HepG2 (cell line): ENCODE measurements at places on chromosomes 13 and 19. TPM values are rescaled to one million over a fixed set of nuclear protein-coding genes. Genes with fewer than 3 reads are reported as not detected.

SIGLEC5 gene
- total RNA-seq: not detected in 2 replicates

- H3K36me3 ChIP-seq: no peaks in the 10 kb centered on the region
- no peaks in the 10 kb centered on the region for H3K4me1 ChIP-seq
- H3K4me3 ChIP-seq: no peak overlapping the region
- H3K27me3 ChIP-seq: no peaks in the 10 kb centered on the region
Measured at GRCh38 chr19:54805665-54806515, 2.5 kb downstream of the KIR2DL4 start.

DNA sequence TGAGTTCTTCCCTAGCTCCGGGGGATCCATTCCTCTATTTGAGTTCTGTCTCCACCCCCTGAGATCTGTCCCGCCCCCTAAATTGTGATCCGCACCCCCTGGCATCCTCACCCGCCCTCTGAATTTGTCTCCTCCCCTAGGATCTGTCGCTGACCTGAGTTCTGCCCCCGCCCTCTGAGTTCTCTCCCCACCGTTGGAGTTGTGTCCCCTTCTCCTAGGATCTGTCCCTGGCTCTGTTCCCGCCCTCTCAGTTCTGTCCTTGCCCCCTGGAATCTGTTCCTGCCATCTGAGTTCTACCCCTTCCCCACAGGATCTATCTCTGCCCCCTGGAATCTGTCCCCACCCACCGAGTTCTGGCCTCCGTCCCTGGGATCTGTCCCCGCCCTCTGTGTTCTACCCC is 1.0 kb upstream of the SLC17A7 start:
- no peak overlapping the region for H3K27ac ChIP-seq
- peaks cover 49% of the 10 kb centered on the region for H3K27me3 ChIP-seq
- peaks cover 27% of the 10 kb centered on the region for H3K4me1 ChIP-seq

DNA sequence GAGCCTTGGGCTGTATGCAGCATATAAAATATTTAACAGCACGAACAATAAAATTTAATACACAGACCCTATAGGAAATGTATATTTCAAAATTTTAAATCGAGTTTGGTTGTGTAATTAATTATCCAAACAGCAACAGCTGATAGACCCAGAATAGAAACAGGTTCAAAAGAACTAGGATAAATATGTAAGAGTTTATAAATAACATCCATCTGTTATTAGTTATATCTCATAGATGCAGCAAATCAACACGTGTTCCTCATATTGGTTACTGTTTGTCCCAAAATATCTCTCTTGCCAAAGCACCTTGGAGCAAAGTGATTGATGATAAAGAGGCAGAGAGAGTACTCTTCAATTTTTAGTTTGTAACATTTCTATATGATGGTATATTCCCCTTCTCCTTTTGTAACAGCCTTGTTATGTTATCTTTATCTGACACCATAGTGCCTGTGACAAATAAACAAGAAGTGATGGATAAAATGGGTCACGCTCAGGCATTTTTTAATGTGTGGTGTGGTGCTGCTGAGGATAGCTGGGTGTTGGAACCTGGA is 260.6 kb upstream of the NBEA start:
- peaks cover 6% of the 10 kb centered on the region; the same call in 1 of the 2 replicates for H3K4me1 ChIP-seq
- H3K36me3 ChIP-seq: no peaks in the 10 kb centered on the region
- no peak overlapping the region for H3K27ac ChIP-seq
- no peak overlapping the region for H3K4me3 ChIP-seq
- DNase-seq: no peak

- H3K27me3 ChIP-seq: no peaks in the 10 kb centered on the region
- H3K4me1 ChIP-seq: peaks cover 54% of the 10 kb centered on the region
- no peak for DNase-seq
- H3K27ac ChIP-seq: no peak overlapping the region
- H3K4me3 ChIP-seq: no peak overlapping the region
Measured at GRCh38 chr19:5832061-5832460, 7.4 kb downstream of the FUT6 start.

DNA sequence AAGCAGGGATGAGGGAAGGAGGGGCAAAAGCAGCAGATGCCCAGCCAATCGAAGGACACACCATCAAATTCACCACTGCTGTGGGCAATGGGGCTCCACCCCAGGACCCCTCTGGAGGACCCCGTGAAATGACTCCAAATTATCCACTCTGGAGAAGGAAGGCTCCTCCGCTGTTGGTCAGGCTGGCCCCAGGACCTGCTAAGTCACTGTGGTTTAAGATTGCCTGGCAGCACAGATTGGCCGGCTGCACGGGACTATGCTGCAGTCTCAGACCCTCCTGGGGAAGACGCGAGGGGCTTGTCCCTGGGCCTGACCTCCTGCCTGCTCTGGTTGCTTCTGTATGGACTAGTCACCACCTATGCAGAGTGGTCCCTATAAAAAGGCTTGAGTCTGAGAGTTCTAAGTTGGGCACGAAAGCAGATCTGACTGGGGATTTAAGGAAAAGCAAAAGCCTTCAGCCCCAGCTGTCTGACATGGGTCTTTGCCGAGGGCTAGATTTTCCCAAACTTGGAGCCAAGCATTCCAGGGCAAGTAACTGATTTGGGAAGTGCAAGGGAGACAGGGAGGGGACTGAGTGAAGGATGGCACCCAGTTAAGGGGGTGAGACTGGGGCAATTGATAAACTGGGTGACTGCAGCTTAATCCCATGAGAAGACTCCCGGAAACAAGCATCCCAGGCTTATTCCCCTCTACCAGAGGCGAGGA is 91.7 kb downstream of the TSHZ3 start:
- H3K4me1 ChIP-seq: no peaks in the 10 kb centered on the region
- H3K27ac ChIP-seq: no peak overlapping the region
- H3K27me3 ChIP-seq: no peaks in the 10 kb centered on the region

LCP1 gene
- total RNA-seq: 1.6 and 2.1 TPM in 2 replicates

- H3K27me3 ChIP-seq: no peaks in the 10 kb centered on the region
- H3K4me1 ChIP-seq: no peaks in the 10 kb centered on the region
- peak; percentile 43 for DNase-seq
Measured at GRCh38 chr13:87274209-87274819, 396.9 kb upstream of the SLITRK5 start.

- H3K4me3 ChIP-seq: no peak overlapping the region
- H3K36me3 ChIP-seq: peaks cover 18% of the 10 kb centered on the region; the same call in 2 of the 3 replicates
- H3K4me1 ChIP-seq: no peaks in the 10 kb centered on the region
- H3K27me3 ChIP-seq: no peaks in the 10 kb centered on the region
- DNase-seq: no peak
Measured at GRCh38 chr19:16234552-16235445, 37.1 kb downstream of the AP1M1 start.

CBY2 gene
- not detected in 2 replicates for total RNA-seq

DNA sequence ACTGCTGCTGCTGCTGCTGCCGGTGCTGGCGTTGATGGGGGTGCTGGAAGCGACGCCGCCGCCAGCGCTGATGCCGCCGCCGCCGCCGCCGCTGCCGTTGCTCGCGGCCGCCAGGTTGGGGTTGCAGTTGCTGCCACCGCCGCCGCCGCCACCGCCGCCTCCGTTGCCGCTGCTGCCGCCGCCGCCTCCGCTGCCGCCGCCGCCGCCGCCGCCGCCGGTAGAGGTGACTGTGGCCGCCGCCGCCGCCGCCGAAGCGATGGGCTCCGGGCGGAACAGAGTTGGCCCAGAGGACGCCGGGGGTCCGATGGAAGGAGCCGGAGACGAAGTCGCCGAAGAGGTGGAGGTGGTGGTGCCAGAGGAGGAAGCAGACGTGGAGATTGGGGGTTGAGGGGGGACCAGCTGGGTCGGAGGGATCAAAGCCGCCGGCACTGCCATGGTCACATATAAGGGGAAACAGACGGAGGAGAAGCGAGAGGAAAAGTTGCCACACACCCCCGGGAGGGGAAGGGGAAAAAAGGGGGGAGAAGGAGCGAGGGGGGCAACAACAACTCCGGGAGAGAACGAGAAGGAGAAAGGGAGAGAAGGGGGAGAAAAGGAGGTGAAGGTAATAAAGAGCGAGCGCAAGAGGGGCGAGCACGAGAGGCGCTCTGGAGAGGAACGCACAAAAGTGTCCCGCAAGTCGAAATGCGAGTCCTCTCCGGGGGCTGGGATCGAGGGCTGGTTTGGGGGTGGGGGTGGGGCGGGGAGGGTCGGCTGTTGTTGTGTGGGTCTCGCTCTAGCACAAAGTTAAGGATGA is 471 bp downstream of the DACH1 start:
- H3K4me3 ChIP-seq: peak overlapping the region; percentile 58
- no peak for DNase-seq
- 0 out of 2 replicates have a peak, but pooled peaks cover 4% of the 10 kb centered on the region for H3K4me1 ChIP-seq
- no peaks in the 10 kb centered on the region for H3K36me3 ChIP-seq
- peaks cover 7% of the 10 kb centered on the region for H3K27me3 ChIP-seq
- H3K27ac ChIP-seq: no peak overlapping the region

DNA sequence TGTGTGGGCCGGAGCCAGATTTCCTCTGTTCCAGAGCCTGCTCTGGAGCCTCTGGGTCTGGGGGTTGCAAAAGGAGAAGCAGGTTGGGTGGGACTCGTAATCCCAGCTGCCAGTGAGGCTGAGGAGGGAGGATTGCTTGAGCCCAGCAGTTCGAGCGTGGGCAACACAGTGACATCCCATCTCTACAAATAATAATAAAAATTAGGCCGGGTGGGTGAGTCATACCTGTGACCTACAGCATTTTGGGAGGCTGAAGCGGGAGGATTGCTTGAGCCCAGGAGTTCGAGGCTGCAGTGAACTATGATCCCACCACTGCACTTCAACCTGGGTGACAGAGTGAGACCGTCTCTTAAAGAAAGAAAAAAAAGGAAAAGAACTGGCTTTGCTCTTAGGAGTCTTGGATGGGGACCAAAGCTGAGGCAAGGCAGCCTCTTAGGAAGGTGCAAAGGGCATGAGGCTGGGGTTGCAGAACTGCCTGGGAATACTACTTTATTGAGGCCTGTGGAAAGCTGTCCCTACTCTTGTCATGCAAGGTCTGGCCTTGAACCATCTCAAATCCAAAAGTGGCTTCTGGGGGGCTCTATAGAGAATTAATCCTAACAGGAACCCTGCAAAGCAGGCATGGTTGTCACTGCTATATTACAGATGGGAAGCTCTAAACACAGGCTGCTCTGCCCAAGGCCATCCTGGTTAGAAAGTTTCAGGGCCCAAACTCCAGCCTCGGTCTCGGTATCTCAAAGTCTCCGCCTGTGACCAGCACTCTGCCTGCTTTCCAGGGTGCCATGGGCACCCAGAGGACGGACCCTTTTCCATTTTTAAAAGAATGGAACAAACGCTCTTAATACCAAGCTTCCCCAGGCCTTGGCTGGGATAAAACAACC is 880 bp upstream of the C19orf12 start:
- H3K36me3 ChIP-seq: no peaks in the 10 kb centered on the region
- peak; percentile 38 for DNase-seq
- H3K4me3 ChIP-seq: peak overlapping the region; percentile 96
- peak overlapping the region; percentile 87 for H3K27ac ChIP-seq

GRCh38 chr19:51114087-51114729 is 6.0 kb upstream of the CTU1 start:
- H3K4me3 ChIP-seq: no peak overlapping the region
- H3K36me3 ChIP-seq: no peaks in the 10 kb centered on the region
- H3K27ac ChIP-seq: no peak overlapping the region

GPR18 gene
- not detected in 2 replicates for total RNA-seq

- peak overlapping the region; percentile 76 for H3K27ac ChIP-seq
- no peaks in the 10 kb centered on the region for H3K36me3 ChIP-seq
- no peak for DNase-seq
- H3K27me3 ChIP-seq: no peaks in the 10 kb centered on the region
- H3K4me3 ChIP-seq: no peak overlapping the region
Measured at GRCh38 chr13:32453981-32454380, 26.1 kb upstream of the N4BP2L1 start.

MBD3L3 gene
- not detected in 2 replicates for total RNA-seq

GPR4 gene
- not detected in 2 replicates for total RNA-seq

C19orf81 gene
- total RNA-seq: not detected in 2 replicates

CABP5 gene
- total RNA-seq: not detected in 2 replicates

KLK5 gene
- not detected in 2 replicates for total RNA-seq

UBE2L5 gene
- 0.13 and 0.22 TPM in 2 replicates for total RNA-seq

GRCh38 chr19:33418461-33418860 is 45.0 kb downstream of the CEBPG start:
- H3K4me1 ChIP-seq: peaks cover 16% of the 10 kb centered on the region
- H3K27ac ChIP-seq: no peak overlapping the region
- H3K36me3 ChIP-seq: no peaks in the 10 kb centered on the region
- DNase-seq: no peak
- no peak overlapping the region for H3K4me3 ChIP-seq

GRCh38 chr19:55372316-55373081 is 2.2 kb upstream of the IL11 start:
- H3K27ac ChIP-seq: no peak overlapping the region
- H3K4me3 ChIP-seq: peak overlapping the region; percentile 70; the same call in 1 of the 2 replicates
- no peaks in the 10 kb centered on the region for H3K36me3 ChIP-seq
- peaks cover 74% of the 10 kb centered on the region for H3K4me1 ChIP-seq
- DNase-seq: peak; percentile 26
- peaks cover 7% of the 10 kb centered on the region for H3K27me3 ChIP-seq

GRCh38 chr13:51619614-51620013 is 35.4 kb downstream of the WDFY2 start:
- H3K4me1 ChIP-seq: peaks cover 67% of the 10 kb centered on the region
- no peak overlapping the region for H3K4me3 ChIP-seq
- H3K36me3 ChIP-seq: peaks cover 5% of the 10 kb centered on the region; the same call in 2 of the 3 replicates
- DNase-seq: no peak
- H3K27me3 ChIP-seq: no peaks in the 10 kb centered on the region

INAFM1 gene
- 1.00 and 1.9 TPM in 2 replicates for total RNA-seq

CYP2A7 gene
- total RNA-seq: not detected in 2 replicates

DNA sequence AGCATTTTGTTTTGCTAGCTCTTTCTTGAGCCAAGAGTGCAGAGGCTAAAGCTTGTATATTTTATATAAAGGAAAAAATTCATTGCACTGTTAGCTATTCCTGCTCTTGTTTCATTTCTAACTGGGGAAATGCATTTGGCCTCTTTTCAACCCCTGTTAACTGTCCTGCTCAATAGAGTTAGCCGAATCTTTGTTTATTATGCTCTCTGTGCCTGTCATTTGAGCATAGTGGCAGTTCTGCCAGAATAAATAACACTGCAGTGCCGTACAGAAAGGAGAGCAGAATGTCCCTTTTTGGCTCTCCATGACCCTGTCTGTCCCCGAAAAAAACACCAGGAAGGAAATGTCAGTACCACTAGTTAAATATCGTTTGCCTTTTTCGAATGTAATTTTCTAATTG is 350.8 kb downstream of the MYO16 start:
- DNase-seq: no peak
- H3K4me1 ChIP-seq: no peaks in the 10 kb centered on the region
- H3K27ac ChIP-seq: no peak overlapping the region
- no peaks in the 10 kb centered on the region for H3K27me3 ChIP-seq
- H3K4me3 ChIP-seq: no peak overlapping the region

GRCh38 chr19:50513746-50514345 is at the start of gene ASPDH:
Gene ASPDH (minus strand): TSS chr19:50513913. CDS start chr19:50513823, 90 bp downstream.
- no peaks in the 10 kb centered on the region for H3K36me3 ChIP-seq
- no peak for DNase-seq
- peak within 1 kb of the TSS; percentile 44 for H3K27ac ChIP-seq
- H3K4me1 ChIP-seq: peaks cover 29% of the 10 kb centered on the region
- no peaks in the 10 kb centered on the region; the same call in 1 of the 2 replicates for H3K27me3 ChIP-seq

DNAAF3 gene
- 0.40 and 0.41 TPM in 2 replicates for total RNA-seq

- H3K4me3 ChIP-seq: no peak overlapping the region
- no peaks in the 10 kb centered on the region for H3K36me3 ChIP-seq
- no peak for DNase-seq
- H3K27ac ChIP-seq: no peak overlapping the region
- H3K27me3 ChIP-seq: no peaks in the 10 kb centered on the region
Measured at GRCh38 chr13:60562096-60562780, 165.2 kb downstream of the TDRD3 start.

CLDN10 gene
- not detected in 2 replicates for total RNA-seq
